Posterior vena cava (tissue), 2 donors: ENCODE measurements at places on chromosomes 7 and 10. TPM values are rescaled to one million over a fixed set of nuclear protein-coding genes. Genes with fewer than 3 reads are reported as not detected.

DNA sequence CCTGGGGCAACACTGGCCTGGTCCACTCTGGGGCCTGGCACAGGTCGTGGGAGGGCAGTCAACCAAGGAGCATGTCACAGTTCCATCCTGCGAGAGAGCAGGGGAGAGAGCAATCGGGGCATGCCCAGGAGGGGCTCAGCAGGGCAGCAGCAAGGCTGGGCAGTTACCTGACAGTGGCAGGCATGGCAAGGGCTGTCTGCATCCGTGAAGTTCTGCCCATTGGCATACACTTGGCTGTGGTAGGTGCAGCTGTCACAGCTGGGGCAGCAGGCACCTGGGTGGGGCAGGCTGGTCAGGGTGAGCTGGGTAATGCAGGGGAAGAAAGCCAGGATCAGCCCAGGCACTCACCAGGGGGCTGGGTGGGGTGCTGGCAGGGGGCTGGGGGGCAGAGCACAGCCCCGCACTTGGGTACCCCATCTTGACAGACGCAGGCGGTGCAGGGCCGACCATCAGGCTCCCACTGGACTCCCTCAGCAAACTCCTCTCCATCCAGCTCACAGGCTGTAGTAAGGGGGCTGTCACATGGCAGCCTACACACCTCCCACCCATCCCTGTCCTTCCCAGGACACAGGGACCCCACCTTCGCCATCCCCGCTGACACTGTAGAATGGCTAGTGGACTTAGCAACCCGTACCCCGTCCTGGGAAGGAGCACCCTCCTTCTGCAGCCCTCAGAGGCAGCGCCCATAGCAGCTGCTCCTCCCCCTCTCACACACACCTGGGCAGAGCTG, 17.8 kb downstream of the KCP start:
- DNase-seq = peak; percentile 58

DNA sequence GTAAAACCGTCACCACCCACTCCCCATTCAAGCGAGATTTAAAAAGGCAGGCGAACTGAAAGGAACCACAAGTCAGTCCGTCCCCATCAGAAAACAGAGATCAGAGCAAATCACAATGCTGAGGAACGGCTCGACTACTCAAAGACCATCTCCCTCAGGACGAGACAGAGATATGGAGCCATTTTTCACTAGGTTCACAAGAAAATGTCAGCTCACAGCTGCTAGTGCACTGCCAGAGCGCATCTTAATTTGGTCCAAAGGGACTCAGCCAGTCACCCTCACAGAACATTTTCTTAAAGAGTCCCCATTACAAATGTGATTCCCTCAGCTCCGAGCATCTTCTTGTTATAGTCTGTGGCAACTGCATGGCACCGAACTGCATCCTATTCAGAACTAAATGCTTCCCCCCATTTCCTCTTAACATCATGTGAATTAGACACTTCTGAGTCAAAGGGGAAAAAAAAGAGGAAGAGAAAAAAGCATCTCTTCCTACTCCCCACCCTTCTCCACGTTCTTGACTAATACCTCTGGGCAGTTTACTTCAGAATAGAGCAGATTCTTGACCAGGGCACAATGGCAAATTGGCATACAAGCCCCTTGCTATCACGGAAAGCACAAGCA, 683.9 kb downstream of the MAGI2 start:
- no peak for DNase-seq

GRCh38 chr7:138892812-138893211, 88.4 kb downstream of the KIAA1549 start:
- DNase-seq = no peak

DNA sequence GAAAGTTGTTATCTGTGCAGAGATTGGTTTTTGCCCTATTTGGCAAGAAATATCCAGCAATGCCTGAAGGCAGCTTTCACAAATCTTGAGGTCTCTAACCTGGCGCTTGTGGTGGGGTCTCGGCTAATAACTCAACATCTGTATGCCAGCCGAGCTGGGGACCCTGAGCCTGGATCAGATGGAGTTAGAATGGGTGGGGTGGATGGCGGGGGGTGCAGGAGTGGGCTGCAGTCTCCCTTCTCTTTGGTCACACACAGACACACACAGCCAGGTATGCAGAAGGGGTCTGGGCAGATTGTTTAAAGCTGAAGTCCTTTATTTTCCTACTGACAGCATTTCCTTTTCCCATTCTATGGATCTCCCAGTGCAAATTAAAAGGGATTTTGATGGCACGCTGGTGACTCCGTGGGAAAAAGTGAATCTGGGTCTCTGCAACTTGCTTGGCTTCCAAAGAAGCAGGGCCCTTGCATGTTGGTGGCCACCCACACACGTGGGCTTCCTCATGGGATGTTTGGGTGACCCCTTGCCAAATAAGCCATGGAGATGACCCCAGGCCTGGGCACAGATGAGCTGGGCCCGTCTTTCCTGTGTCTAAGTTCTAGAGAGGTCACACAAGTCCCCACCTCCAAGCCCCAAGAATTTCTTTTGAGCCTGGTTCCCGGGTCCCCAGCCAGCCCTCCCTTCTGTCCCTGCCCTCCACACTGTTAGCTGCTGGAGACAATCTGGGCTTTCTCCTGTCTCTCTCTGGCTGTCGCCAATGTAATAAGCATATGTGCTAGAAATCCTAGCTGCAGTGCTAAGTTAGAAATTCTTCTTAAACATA, 39.9 kb upstream of the EMX2 start:
- DNase-seq = no peak

DNA sequence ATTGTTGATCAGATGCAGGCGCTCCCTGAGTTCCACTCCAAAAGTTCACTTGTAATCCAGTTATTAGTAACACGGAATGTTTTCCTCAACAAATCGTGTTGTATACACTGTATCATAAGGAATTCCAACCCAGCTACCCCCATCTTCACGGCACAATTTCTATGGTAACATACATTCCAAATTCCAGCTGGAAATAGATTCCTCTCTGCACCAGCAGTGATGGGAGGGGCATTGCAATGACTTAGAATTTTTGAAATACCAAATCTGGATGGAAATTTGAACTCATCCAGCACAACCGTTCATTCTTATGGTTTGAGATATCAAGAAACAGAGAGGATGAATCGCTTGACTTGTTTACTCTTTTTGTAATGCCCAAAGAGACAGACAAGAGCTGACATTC, 38.9 kb upstream of the RHEB start:
- no peak for DNase-seq

GRCh38 chr10:60123172-60123571, 216.8 kb upstream of the CCDC6 start:
- no peak for DNase-seq

DNA sequence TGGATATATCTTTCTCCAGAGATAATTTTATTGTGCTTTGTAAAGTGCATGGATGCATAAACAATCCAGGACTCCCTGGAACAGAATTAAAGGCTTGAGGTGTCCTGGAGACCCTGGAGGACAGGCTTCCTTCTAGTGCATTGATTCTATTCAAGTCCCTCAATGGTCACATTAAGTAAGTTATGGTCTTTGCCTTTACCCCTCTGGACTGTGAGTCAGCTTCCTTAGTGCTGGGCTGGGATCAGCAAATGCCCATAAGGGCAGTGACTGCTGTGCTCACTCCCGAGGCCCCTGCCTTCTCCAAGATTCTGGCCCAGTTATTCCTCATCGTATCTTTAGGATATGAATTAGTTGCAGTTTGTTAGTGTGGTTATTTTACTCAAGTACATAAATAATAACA, 178.7 kb upstream of the PRSS58 start:
- no peak for DNase-seq

GRCh38 chr10:27349987-27350386, 109.4 kb upstream of the ACBD5 start:
- DNase-seq = no peak

DNA sequence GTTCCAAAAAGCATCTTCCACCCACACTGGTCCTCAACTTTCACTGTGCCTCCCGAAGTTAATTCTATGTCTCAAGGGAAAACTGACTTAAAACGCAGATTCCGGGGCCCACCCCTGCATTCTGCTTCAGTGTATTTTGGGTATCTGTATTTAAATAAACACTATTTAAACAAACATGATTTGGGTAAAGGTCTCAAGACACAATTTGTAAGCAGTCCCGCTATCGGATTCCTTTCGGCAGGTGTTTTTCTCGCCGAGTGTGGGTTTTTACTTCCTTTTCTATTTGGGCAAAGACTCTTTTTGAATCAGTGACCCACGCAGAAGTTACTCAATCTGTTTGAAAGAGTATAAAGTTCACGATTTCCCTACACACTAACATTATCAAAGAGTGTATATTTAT, 1.2 kb downstream of the PDIA4 start:
- DNase-seq = peak; percentile 23

GRCh38 chr7:125326666-125327255, 397.1 kb upstream of the POT1 start:
- DNase-seq = no peak

- peak; percentile 95 for DNase-seq
Observed at GRCh38 chr10:73772281-73773151, 9.3 kb upstream of the CHCHD1 start.

GRCh38 chr7:55096323-55096722, 77.5 kb downstream of the EGFR start:
- no peak for DNase-seq

DNA sequence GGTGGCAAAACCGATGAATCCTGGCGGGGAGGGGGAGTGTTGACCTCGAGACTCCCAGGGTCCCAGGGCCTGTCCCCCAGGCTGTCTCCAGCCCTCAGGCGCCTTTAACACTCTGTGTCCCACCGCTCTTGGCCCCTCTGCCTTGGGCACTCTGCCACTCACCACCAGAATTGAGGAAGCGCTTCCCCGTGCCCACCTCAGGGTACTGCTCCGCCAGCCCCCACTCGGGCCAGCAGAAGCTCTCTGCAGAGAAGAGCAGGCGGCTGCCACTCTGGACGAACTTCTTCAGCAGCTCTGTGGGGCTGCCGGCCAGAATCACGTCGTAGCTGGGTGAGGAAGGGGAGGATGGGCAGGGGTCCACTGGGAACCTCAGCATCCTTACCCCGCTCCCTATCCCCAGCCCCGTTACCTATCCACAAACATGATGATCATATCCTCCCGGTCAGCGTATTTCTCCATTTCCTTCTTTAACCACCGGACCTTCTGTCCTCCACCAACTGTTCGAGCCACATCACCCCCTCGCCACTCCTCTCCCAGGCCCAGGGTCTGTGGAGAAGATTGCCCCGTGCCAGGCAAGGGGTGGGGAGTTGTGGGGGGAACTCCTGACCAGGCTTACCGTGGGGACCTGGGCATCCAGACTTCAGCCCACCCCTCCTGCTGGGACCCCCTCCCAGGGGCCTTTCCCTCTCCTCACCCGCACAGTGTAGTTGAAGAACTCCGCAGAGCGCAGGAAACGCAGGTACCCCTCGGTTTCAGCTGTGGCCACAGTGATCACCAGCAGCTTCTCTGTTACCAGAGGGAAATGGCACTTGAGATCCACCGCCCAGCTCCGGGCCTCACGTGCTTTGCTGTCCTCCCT, 1.2 kb downstream of the PLOD3 start:
- DNase-seq = no peak

The SMKR1 gene
- total RNA-seq = not detected

The TMEM213 gene
- total RNA-seq = not detected

The SMARCD3 gene
- 68.4 TPM for total RNA-seq

The GDF10 gene
- 1.5 TPM for total RNA-seq

The MAGI2 gene
- total RNA-seq = 21.0 TPM

The LFNG gene
- 15.2 TPM for total RNA-seq

The AFAP1L2 gene
- 4.5 TPM for total RNA-seq

The OR2A12 gene
- not detected for total RNA-seq

The PCLO gene
- total RNA-seq = 1.2 TPM

The VSTM2A gene
- not detected for total RNA-seq
